D721Med (cell line): ENCODE measurements at places on chromosomes 4 and X.

GRCh38 chr4:101973361-101973760, 182.8 kb downstream of the BANK1 start:
- DNase-seq, result no peak

DNA sequence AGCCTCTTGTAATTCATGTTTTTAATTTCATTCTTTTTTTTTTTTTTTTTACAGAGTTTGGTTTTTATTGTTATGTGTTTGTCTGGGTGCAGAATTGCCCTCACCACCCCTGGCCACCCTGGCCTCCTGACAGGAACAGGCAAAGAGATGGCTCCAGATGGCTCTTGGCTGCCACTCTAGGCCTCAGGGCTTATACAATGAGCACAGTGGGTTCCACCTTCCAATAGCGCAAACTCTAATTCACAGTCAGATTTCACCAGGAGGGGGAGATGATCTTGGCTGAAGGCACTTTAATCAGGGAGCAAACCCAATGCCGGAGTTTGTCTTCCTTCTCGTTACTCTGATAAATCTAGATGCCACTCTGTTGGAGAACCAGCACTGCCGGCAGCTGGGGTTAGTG, 24.8 kb downstream of the CPE start:
- no peak for DNase-seq

DNA sequence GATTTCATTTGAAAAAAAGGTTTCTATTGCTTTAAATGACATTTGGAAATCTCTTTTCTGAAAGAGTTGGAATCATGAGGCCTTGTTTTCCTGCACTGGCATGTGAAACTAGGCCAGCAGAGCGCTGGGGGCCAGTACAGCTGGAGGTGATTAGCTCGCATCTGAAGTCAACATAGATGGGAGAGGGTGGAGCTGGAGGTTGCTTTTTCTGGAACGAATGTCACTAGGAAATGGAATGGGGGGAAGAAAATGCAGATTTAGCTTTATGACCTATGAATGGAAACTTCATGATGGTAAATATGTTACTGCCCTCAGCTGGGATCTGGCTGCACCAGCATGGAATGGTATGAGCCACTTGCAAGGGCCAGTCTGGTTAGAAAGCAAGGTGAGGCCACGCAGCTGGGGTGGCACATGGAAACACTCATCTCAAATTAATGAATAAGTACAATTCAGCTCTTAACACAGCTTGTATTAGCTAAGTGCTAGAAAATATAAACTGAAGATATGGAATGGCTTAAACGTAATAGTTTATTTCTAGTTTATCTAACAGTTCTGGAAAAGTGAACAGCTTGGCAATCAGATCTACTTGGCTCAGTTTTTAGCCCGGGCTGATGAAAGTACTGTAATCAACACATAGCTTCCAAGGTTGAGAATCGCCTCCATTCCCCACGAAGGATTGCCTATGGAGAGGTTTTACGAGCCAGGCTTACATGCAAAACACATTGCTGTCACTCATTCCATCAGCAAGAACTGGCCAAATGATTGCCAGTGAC, 32.5 kb downstream of the SLC10A6 start:
- DNase-seq, result no peak

DNA sequence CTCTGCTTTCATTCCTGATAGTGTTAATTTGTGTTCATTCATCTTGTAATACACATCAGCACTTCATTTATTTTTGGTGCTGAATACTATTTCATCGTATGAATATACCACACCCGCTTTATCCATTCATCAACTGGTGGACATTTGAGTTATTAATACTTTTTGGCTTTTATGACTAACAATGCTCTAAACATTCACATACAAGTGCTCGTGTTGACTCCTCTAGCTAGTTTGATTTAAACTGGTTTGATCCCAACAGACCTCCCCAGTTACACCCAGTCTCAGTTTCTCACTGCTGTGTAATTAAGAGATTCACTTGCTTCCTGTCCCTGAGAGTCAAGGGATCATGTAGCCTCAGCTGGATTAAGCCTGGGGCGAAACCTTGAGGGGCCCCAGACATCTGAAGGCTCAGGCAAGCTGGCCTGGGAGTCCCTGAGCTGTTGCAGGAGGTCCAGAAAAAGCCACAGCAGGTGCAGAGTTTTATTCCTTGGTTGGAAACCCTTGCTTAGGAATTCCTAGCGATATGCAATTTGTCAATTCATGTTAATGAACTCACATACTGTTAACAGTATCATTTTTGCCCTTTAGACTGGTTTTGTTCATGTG, 52.8 kb upstream of the CLDN24 start:
- DNase-seq, result no peak

DNA sequence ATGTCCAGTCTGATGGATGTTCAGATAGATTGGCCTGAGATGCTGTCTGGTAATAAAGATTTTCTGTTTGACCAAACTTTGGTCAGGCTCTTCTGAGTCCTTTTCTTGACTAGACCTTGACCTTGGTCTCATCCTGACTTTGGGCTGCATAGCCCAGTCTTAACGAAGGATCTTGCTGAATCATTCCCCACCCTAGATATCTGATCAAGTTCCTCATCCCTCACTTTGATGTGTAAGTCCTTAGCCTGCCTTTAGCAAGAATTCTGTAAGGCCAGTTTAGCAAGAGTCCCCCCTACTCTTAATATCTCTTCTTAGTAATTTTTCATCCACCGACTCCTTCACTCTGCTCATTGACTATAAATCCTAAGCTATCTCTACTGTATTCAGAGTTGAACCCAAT, 244.4 kb upstream of the JADE1 start:
- DNase-seq, result no peak

GRCh38 chrX:42102586-42103282, 179.4 kb upstream of the CASK start:
- DNase-seq, result no peak

- no peak for DNase-seq
Observed at GRCh38 chrX:6266041-6266440, 37.4 kb upstream of the NLGN4X start.

DNA sequence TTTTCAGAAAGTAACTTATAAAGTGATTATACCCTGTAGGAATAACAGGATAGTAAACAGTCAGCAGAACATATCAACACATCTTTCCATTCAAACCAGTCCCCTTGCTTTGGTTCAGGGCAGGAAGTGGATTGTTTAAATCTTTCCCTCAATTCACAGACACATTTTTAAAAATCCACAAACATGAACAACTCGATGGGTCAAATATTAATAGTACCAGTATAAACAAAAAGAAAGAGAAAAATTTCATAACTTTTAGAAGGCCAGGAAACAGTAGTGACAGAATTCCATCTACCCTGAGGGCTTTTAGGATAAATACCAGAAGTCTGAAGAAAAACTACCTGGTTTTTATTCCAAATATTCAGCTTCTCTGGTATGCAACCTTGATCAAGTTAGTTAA, 1072.8 kb upstream of the PABPC4L start:
- no peak for DNase-seq

DNA sequence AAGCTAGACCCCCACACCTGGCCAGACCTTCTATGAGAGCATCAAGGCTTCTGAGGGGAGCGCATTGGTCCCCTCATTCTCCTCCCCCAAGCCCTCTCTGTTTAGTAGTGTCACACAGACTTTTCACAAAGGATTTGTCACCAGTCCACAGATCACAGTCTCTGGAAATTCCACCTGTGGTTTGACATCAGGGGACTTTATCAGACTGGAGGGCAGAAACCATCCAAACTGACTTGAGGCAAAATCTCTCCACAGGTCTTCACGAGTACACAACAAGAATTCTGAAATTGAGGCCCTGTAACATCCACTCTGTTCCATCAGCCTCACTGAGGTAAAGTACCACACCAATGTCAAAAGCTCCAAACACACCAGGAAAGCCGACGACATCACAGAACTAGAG, 112.5 kb downstream of the SH3KBP1 start:
- DNase-seq, result no peak

GRCh38 chr4:161444626-161445025, 719.2 kb downstream of the FSTL5 start:
- DNase-seq, result no peak

GRCh38 chrX:133370696-133371275, 44.5 kb downstream of the GPC4 start:
- DNase-seq, result no peak

GRCh38 chr4:163505374-163505773, 10.9 kb downstream of the TMA16 start:
- DNase-seq, result no peak

GRCh38 chr4:118941799-118942198, 53.1 kb downstream of the SYNPO2 start:
- no peak for DNase-seq

GRCh38 chr4:159229164-159229563, 126.3 kb downstream of the RAPGEF2 start:
- no peak for DNase-seq

DNA sequence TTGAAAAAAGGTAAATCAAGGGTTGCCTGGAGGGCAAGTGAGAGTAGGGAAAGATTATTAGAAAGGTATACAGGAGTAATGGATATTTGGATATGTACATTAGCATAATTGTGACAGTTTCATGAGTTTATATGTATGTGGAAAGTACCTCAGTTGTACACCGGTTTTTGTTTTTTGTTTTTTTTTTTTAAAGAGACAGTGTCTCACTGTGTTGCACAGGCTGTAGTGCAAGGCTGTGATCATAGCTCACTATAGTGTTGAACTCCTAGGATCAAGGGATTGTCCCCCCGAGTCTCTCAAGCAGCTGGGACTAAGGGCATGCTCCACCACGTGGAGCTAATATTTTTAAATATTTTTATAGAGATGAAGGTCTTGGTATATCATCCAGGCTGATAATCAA, 15.3 kb upstream of the HPGD start:
- DNase-seq, result no peak

GRCh38 chr4:39124885-39125599, 57.3 kb upstream of the WDR19 start:
- DNase-seq, result no peak

DNA sequence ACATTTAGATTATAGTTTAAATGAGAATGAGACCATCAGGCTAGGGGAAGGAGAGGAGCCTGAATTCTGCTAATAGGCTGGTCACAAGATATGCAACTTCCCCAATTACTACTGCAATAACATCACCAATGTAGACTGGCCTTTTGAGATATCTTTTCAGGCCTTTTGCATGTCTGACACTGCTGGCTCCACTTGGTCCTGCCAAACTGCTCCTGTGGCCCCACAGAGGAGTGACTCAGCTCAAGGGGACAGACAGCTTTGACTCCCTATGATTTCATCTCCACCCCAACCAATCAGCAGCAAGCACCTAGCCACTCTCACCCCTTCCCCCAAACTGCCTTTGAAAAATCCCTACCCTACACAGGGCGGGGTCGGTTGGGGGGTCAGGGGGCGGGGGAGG, 22.8 kb downstream of the GPRIN3 start:
- DNase-seq, result no peak

GRCh38 chrX:76147106-76147505, 25.8 kb upstream of the PBDC1 start:
- DNase-seq, result no peak

- no peak for DNase-seq
Observed at GRCh38 chrX:100090931-100091330, 319.1 kb downstream of the PCDH19 start.

- DNase-seq, result no peak
Observed at GRCh38 chrX:22148565-22148964, 116.4 kb downstream of the PHEX start.

DNA sequence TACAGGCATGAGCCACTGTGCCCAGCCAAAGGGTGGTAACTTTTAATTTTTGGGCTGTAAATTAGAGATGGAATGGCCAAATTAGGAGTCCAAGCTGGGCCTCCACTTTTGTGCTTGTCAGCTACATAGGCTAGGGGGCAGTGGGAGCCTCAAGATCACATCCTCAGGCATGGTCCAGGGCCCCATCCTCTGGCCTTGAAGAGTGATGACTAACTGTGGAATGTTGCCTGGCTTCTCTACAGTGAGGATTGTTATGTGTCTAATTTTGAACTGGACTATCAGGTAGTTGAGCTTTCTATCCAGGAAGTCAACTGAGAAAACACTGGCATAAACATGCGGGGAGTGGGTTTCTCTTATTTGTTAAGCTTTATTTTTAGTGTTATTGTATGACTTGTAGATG, 33.0 kb downstream of the CCNG2 start:
- DNase-seq, result no peak

GRCh38 chr4:153170407-153170806, 33.8 kb upstream of the TRIM2 start:
- no peak for DNase-seq

GRCh38 chr4:179709961-179710624, 2267.9 kb upstream of the AGA start:
- no peak for DNase-seq

DNA sequence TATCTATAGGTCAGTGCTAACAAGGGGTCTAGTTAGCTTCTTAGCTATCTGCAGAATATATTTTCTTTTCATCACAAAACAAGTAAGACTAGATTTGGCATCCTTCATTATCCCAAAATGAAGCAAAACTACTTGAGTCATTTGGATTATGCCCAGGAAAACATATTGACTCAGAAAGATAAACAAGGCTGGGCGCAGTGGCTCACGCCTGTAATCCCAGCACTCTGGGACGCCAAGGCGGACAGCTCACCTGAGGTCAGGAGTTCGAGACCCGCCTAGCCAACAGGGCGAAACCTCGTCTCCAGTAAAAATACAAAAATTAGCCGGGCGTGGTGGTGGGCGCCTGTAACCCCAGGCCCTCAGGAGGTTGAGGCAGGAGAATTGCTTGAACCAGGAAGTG, 18.0 kb upstream of the MND1 start:
- DNase-seq, result no peak

DNA sequence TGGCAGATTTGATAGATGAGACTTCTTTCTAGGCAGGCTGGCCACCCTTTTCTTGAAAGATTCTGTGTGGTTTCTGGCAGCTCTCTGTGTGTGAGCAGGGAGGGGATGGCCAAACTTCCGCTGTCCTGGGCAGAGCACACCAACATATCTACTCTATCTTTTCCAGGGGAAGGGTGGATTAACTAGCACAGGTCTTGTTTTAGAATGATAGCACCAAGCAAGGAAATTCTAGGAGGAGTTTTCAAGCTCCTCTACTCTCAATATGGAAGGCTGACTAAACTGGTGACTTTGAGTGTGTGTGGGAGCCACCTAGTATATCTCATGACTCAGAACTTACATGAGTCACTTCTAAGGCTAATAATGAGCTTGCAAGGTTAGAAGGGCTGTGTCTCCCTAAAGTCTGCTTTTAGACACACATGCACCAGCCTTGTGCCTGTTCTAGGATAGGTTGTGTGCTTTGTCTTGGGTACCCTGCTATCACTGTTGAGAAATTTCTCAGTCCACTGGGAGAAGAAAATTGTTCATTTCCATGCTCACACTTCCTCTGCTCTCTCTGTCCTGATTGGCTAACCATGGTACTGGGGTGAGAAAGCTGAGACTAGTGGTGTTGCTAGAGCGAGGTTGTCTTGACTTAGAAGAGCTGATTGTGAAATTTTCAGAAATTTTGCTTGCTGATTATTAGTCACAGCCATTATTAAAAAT, 72.9 kb downstream of the YIPF6 start:
- DNase-seq, result no peak

GRCh38 chr4:122044501-122044900, 92.6 kb upstream of the TRPC3 start:
- no peak for DNase-seq

GRCh38 chr4:17624821-17625220, 10.4 kb downstream of the MED28 start:
- no peak for DNase-seq

- no peak for DNase-seq
Observed at GRCh38 chrX:98654565-98654964, 1755.5 kb downstream of the PCDH19 start.
